ENCODE measurements at places on chromosomes 7 and 10.
A peak's percentile ranks its signal among the peaks of the same experiment; 100 is the strongest.

DNA sequence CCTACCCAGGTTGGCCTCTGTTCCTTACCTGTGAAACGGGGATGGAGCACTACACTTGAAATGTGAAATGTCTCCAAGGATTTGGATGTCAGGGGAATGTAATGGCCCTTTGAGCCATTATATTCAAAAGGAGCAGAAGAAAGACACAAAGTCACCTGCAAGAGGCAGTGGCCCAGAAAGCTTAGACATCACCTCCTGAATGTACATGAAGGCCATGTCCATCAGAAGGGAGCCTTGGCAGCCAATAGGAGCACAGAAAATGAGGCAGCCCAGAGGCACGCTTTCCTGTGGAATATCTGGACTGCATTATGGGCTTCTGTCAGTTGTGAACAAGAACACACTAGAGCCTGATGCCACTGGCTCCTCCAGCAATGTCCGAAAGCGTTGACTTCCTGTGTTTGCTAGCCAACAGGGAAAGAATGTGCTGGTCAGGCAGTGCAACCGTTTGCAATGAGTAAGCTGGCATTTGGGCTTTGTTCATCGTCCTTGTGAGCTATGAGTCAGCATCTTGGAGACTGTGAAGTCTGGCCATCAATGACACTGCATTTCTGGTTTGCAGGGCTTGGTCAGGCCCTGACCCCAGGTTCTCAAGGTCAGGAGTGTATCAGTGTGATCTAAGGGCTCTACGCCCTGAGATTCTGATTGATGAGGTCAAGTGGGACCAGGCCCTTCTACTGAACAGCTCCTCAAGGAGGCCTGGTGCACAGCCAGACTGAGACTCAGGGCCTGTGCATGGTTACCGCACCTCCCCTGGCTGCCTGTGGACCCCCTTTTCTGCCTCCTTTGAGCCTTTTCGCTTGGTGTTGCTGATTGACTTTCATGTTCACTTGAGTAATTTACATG lies 222.4 kb downstream of the RPS24 start:
- peak; percentile 86 for DNase-seq

DNA sequence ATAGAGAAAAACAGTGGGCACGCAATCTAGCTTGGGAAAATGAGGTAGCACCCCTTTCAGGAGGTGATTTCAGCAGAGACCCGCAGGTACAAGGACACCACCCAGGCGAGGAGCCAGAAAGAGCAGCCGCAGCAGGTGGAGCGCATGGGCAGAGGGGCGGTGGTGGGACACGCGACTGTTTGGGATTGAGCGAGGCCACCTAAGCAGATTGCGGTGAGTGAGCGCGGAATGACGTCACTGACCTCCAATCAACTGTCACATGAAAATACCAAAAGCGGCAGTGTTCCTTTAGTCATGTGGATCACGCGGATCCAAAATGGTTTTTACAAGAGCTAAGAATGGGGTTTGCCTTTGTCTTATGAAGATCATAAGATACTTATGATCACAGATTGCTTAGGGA lies 40.2 kb upstream of the SLC26A3 start:
- no peak for DNase-seq

GRCh38 chr7:38673795-38674194 lies 42.6 kb upstream of the AMPH start:
- DNase-seq, result no peak

DNA sequence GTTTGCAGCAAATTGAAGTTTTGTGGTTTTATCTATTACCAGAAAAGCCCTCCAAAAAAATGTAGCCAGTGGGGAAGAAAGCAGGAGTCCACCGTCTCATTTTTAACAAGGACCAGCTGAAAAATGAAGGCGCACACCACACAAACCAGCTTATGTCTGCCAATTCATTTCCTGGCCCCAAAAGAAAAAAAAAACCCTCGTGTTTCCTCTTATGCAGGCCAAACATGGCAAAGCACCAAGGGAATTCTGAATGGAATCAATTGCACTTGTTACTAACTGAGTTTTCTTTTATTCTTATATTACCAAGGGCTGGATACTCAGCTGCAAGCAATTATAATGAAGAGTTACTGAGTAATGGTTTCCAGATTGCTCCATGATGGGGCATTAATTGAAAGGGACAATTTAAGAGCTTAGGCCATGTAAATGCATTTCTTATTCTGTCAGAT lies 428.3 kb upstream of the NPVF start:
- DNase-seq, result no peak

DNA sequence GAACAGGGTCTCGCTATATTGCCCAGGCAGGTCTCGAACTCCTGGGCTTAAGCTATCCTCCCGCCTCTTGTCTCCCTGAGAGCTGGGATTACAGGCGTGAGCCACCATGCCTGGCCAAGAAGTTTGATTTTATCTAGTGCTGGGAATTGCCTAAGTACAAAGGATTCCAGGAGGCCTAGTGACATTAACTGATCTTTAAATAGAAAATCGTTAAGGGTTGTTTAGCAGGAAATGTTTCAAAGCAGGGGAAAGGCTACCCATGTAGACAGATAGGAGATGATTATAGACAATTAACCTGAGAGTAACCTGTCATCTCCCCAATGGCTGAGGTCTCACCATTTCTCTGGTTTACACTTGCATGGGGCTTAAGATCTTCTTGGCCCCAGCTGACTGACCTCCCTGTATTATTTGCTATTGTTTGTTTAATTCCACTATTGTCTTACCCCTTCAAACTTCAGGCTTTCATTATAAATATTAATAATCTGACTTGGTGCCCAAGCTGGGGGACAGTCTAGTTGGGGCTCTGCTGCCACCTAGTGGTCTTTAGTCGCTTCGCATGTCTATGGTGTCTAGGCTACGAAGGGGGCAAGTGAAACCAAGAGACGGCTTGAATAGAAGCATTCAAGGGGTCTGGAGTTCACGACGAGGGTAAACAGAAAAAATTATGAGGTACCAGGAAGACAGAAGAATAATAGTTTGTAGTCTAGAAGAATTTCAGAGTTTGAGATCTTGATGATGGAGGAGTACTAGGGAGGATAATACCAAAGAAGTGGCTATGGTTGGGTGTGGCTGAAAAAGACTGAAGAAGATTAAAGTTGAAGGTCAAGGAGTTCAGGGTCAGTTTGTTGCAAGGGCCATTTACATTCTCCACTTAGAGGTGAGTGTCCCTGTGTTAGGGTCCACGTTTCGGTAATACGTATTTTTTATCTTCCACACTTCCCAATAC lies 40.4 kb upstream of the BPGM start:
- peak; percentile 50 for DNase-seq

DNA sequence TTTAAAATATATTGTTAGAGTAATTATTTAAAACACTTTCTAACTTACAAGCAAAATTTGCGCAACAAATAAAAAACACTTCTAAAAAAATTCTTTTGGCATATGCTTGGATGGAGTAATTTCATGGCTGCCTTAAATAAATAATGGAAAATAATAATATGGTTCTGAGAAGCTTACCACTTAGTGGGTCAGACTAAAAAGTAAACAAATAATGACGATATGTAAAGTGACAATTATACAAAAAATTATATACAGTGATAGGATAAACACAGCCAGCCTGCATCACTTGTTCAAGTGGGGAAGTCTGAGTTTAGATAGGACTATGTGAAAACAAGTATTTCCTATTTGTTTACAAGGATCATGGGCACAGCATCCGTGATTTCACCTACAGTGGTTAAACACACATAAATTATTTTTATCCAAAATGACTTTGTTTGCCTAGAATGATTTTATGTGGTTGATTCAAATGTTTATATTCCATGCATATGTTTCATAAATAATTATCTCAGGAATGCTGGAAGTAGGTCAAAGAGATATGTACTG lies 141.7 kb upstream of the SEMA3D start:
- no peak for DNase-seq

DNA sequence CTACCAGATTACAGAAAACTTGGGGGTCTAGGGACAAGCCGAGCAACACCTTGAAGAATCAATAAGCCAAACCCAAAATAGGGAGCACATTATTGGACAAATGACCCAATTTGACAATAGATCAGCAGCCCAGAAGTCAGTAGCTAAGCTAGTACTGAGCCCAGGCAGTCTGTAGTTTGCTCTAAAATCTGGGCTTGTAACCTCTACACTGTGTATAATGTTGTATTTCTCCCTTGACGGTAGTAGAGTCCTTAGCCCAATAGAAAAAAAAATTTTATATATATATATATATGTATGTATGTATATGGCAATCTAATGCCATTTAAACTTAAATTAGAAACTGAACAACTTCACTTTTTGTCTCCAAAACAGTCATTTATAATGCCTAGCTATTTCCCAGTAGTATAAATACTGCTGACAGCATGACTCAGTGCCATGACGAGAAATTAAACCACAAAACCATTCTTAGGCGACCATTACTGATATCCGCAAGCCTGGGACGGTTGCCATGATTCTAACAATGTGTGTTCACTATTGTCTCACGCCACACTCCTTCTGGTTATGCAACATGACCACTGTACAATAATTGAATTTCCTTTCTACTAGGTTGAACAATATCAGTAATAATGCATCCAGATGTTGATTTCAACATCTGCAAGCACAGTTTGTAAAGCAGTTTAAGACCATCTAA lies 110.5 kb downstream of the IPMK start:
- DNase-seq, result peak; percentile 50

DNA sequence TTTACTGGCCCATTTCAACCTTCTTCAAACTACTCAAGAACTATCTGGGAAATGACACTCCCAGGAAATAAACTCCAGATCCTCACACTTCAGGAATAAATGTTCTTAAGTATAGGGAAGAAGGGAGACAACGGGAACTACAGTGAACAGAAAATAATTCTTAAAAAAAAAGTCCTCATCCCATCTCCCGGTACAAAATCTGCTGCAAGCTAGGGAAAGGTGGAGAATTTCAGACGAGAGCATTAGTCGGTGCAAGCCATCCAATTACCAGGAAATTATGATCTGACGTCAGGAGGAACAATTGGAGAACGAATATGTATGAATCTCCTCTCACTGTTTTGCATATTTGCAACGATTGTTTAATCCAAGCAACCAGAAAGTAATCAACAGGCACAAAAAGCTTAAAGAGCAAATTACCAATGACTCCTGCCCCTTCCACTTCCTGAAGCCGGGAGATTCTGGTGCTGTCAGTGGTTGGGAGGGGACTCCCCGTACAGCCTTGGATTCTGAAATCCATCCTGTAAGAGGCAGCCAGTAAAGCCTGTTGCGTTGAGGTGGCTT lies 15.1 kb upstream of the GATA3 start:
- no peak for DNase-seq

DNA sequence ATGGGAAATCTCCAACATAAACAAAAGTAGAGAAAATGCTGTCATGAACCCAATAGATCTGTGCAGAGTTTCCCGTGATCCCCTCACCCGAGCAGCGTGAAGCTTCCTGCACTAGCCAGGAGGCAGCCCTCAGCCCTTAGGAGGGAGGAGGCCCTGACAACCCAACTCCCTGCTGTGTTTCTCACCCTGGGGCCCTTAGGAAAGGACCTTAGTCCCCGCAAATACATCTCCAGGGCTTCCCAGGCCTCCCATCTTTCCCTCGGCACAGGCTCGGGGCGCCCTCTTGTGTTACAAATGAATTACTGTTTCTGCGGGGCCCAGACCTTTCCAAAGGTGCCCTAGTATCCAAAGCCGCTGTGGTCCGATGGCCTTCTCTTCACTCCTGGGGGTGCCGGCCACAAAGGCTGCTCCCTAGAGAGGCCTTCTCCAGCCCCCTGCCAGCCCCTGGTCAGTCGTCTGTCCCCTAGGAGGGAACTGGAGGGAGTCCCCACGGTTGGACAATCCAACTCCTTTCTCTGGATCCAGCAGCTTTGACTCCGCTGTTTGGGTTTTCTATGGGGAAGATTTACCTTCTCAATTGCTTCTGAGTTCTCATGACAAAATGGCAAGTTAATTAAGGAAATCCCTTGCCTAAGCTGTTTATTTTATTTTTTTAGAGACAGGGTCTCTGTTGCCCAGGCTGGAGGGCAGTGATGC lies 49.9 kb upstream of the SH2B2 start:
- DNase-seq, result peak; percentile 75

GRCh38 chr10:128001849-128002248 lies 94.9 kb downstream of the PTPRE start:
- no peak for DNase-seq

All from HTR-8/SVneo (cell line).